Gastrocnemius medialis (tissue), 4 donors: ENCODE measurements at places on chromosomes 2 and 18.

- peak; percentile 42 for DNase-seq
These were observed 290.8 kb downstream of the CCDC85A start for GRCh38 chr2:56474412-56475158.

GRCh38 chr2:209424781-209425470 lies 1.1 kb downstream of the MAP2 start:
- DNase-seq: no peak

GRCh38 chr2:236173729-236174607 lies 5.8 kb upstream of the GBX2 start:
- no peak for DNase-seq

- no peak for DNase-seq
These were observed 82.9 kb downstream of the DOK6 start for GRCh38 chr18:69483574-69483973.

DNA sequence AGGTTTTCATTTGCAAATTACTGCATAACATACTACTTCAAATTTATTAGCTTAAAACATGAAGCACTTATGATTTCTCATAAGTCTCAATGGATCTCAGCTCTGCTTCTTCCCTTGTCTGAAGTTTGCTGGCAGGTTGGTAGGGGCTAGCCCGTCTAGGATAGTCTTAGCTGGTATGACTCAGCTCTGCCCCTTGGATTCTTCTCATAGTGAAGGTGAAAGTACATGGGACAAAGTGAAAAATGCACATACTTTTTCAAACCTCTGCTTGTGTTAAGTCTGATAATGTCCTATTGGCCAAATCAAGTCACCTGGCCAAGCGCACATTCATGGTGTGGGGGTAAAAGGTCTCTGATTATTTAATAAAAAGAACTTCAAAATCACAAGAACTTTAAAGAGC lies 184.8 kb upstream of the VWC2L start:
- no peak for DNase-seq

DNA sequence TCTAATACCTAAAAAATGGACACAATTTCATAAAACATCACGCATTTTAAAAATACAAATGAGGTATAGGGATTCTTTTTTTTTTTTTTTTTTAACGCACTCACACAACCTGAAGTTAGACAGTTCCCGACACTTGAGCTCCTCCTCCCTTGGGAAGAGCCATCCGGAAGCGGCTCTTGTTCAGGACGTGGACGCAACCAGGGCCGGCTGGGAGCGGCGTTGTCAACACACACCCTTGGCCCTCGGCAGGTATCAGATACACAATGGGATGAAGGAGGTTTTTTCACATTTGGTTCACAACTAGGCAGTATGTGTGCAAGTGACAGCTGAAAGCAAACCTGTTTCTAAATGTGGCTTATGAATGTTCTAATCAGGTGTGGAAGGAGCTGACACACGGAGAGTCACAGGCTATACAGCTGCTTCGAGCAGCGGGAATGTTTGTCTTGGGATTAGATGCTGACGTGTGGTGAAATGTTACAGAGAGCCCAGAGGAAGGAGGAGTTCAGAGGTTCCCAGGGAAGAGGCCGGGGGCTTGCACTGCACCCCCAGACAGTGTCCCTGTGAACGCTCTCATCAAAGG lies 111.1 kb downstream of the PXDN start:
- DNase-seq: no peak
